NCI-H446 (cell line): ENCODE measurements at places on chromosomes 1 and 21.

GRCh38 chr1:109603229-109603628 is 16.2 kb downstream of the GNAT2 start:
- no peak for DNase-seq

GRCh38 chr21:42473498-42474042 is 22.5 kb downstream of the RSPH1 start:
- no peak for DNase-seq

- no peak for DNase-seq
These were observed 76.5 kb downstream of the VWA5B1 start for GRCh38 chr1:20367116-20367585.

DNA sequence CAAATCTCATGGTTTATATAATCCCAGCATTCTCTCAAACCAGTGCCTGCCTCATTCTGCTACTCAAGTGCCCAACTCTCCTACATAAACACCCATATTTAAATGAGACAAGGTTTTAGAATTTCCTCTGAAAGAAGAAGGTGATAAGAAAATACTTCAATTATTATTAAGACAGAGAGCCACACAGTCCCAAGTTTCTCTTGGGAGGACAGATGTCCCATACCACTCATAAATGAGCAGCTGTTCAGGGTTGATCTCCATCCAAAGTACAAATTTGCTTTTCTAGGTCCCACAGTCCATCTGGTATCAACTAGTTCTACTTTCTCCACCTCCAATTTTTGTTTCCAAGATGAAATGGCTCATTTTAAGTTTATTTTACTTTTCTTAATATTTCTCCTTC is 11.3 kb downstream of the DCAF8 start:
- no peak for DNase-seq

- DNase-seq: no peak
These were observed 99.6 kb downstream of the ODF2L start for GRCh38 chr1:86296305-86297205.

GRCh38 chr1:55463814-55464475 is 248.8 kb upstream of the USP24 start:
- DNase-seq: no peak

DNA sequence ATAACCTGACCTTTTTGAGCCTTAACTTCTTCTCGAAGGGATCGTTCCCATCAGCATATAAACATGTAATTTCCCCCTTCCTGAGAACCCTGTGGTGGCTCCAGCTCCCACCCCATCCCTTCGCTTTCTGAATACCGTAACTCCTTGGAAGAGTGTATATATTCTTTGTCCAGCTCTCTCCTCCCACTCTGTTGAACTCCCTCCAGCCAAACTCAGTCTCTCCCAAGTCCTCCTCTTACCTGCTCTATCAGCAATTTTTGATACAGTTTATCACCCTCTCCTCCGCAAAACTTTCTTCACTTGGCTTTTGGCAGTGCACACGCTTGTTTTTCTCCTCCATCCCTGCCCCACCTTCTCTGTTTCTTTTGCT is 109.9 kb upstream of the SLC25A33 start:
- DNase-seq: no peak

GRCh38 chr1:21822349-21822748 is 10.3 kb downstream of the LDLRAD2 start:
- DNase-seq: no peak

GRCh38 chr1:214455971-214456867 is 95.2 kb downstream of the PTPN14 start:
- no peak for DNase-seq

GRCh38 chr1:36455386-36455785 is 5.1 kb upstream of the OSCP1 start:
- DNase-seq: no peak
